IMR-90 (cell line): ENCODE measurements at places on chromosomes 1 and 21. TPM values are rescaled to one million over a fixed set of nuclear protein-coding genes. Genes with fewer than 3 reads are reported as not detected.

Gene TMOD4
- not detected in 2 replicates for total RNA-seq

Gene CCDC190
- 0.28 and 0.36 TPM in 2 replicates for total RNA-seq

Gene PGBD2
- total RNA-seq, result 6.7 and 6.8 TPM in 2 replicates

Gene TMEM82
- total RNA-seq, result not detected in 2 replicates

Gene HPDL
- total RNA-seq, result 0.54 and 0.56 TPM in 2 replicates
